K562 (cell line): ENCODE measurements at places on chromosomes 1 and 21.
A peak's percentile ranks its signal among the peaks of the same experiment; 100 is the strongest.

DNA sequence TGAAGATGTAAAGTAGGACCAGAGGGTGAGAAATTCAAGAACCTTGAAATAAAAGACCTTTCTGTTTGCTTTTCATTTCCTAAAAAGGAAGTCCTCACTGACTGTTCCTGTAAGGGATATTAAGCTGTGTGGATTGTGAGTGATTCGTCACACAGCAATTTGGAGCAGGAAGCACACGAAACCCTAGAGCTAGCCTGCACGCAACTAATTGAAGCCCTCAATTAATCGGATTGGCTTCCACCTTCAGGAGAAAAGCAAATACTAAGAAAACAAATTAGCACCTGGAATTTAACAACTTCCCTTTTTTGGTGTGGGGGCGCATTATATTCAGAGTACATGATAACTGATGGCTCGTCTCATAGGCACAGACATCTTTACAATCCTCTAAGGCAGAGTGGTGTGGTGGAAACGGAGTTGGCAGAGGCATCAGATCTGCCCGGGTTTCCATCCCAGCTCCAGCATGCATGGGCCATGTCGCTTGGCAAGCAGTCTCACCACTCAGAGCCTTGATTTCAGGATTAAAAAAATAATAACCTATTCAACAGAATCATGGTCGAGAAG is 95.2 kb downstream of the KCNJ15 start:
- H3K4me3 ChIP-seq, result no peak overlapping the region
- H3K36me3 ChIP-seq, result no peaks in the 10 kb centered on the region
- no peak for DNase-seq
- H3K27me3 ChIP-seq, result peaks cover 14% of the 10 kb centered on the region
- H3K27ac ChIP-seq, result no peak overlapping the region

DNA sequence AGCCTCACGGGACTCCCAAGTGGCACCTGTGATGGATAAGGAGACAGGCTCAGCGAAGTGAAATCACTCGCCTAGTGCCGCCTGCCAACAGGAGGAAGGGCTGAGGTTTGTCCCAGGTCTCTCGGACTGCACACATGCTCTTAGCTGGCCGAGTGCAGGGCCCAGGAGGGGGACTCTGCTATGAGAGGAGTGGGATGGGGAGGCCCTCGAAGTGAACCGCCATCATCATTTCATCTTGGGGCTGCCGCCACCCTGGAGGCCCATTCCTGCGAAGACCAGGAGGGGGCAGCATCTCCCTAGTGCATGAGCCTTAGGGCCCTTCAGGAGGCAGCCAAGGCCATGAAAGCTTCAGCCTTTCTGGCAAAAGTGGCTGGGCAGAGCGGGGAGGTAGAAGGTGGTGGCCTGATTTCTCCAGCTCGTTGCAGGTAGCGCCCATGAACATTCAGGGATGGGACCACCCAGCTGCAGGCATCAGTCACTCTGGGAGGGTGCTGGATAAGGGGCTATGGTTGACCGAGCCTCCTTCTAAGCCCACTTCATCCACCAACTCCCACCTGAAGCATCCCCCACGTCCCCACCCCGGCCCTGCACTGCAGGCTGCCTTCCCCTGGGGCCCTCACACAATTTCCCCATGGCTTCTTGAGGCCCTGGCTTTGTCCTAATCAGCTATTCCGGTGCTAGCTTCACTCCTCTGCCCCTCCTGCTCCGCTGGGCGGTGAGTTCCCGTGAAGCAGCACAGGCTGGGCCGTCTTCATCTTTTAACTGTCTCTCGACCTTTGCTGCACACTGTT is 17.2 kb upstream of the RASSF5 start:
- no peak overlapping the region for H3K4me3 ChIP-seq
- H3K36me3 ChIP-seq, result no peaks in the 10 kb centered on the region
- peaks cover 31% of the 10 kb centered on the region for H3K4me1 ChIP-seq
- DNase-seq, result peak; percentile 94
- no peaks in the 10 kb centered on the region for H3K27me3 ChIP-seq

GRCh38 chr1:1402072-1402900 is 3.2 kb upstream of the CCNL2 start:
- peak; percentile 47 for DNase-seq
- H3K27ac ChIP-seq, result peak overlapping the region; percentile 24; the same call in 1 of the 3 replicates
- peaks cover 28% of the 10 kb centered on the region for H3K4me1 ChIP-seq
- H3K27me3 ChIP-seq, result no peaks in the 10 kb centered on the region
- H3K4me3 ChIP-seq, result no peak overlapping the region
- H3K36me3 ChIP-seq, result peaks cover 78% of the 10 kb centered on the region

- peaks cover 12% of the 10 kb centered on the region; the same call in 2 of the 3 replicates for H3K4me1 ChIP-seq
- H3K36me3 ChIP-seq, result peaks cover 28% of the 10 kb centered on the region
- H3K4me3 ChIP-seq, result no peak overlapping the region
- DNase-seq, result no peak
Measured at GRCh38 chr21:43658769-43659135, 536 bp downstream of the HSF2BP start.

DNA sequence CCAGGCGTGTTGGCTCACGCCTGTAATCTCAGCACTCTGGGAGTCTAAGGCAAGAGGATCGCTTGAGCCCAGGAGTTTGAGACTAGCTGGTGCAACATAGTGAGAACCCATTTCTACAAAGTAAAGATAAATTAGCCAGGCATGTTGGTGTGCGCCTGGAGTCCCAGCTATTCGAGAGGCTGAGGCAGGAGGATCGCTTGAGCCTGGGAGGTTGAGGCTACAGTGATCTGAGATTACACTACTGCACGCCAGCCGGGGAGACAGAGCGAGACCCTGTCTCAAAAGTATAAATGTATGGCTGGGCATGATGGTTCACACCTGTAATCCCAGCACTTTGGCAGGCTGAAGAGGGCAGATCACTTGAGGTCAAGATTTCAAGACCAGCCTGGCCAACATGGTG is 51.5 kb upstream of the LBR start:
- H3K27me3 ChIP-seq, result peaks cover 45% of the 10 kb centered on the region
- H3K27ac ChIP-seq, result no peak overlapping the region
- no peak overlapping the region for H3K4me3 ChIP-seq
- DNase-seq, result no peak
- H3K4me1 ChIP-seq, result no peaks in the 10 kb centered on the region; the same call in 2 of the 3 replicates
- H3K36me3 ChIP-seq, result no peaks in the 10 kb centered on the region

- H3K4me3 ChIP-seq, result no peak overlapping the region
- DNase-seq, result no peak
Measured at GRCh38 chr1:97500760-97501159, 420.1 kb downstream of the DPYD start.

- 0 out of 3 replicates have a peak, but pooled peaks cover 1% of the 10 kb centered on the region for H3K27me3 ChIP-seq
- H3K4me1 ChIP-seq, result no peaks in the 10 kb centered on the region
- DNase-seq, result no peak
- no peak overlapping the region for H3K4me3 ChIP-seq
Measured at GRCh38 chr1:18166341-18166740, 58.7 kb downstream of the IGSF21 start.

DNA sequence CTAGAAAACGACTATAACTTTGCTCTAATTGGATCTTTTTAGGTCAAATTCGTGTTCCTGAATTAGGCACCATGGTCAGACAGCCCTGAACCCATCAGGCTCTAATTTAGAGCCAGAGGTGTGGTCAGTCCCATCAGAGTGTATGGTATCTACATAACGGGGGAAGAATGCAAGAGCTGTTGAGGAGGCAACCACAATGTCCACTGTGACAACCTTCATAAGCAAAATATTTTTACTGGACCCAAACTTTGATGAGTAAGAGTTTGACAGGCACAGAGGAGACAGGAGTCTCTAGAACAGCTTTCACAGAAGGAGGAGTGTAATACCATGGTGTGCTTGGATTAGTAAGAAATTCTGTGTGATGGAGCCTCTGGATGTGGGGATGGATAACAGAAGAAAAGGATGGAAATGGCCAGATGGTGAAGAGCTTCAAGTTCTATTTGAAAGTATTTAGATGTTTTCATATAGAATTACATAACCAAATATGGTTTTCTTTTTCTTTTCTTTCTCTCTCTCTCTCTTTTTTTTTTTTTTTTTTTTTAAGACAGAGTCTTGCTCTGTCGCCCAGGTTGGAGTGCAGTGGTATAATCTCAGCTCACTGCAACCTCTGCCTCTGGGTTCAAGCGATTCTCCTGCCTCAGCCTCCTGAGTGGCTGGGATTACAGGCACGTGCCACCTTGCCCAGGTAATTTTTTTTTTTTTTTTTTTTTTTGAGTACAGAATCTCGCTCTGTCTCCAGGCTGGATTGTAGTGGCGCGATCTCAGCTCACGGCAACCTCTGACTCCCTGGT is 24.9 kb downstream of the UBE2U start:
- H3K27ac ChIP-seq, result no peak overlapping the region
- no peaks in the 10 kb centered on the region for H3K27me3 ChIP-seq
- H3K4me3 ChIP-seq, result no peak overlapping the region
- no peaks in the 10 kb centered on the region for H3K36me3 ChIP-seq
- H3K4me1 ChIP-seq, result no peaks in the 10 kb centered on the region
- no peak for DNase-seq

DNA sequence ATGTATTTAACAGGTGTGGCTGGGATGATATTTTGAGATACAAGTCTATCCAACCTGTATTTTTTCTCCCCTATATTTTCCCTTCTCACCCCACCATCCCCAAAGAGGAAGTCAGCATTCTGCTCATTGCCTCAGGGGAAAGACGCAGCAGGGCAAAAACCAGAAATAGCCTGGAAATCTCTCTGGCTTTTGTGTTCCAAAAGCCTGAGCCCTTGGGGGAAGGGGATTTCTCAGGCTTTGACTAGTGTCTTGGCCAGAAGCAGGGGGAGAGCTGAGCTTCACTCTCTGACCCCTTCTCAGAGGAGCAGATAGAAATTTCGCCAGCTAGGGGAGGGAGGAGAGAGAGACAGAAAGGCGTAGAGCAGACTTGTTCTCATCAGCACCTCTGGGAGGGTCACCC is 244.7 kb downstream of the RRAGC start:
- H3K27ac ChIP-seq, result no peak overlapping the region
- H3K4me3 ChIP-seq, result no peak overlapping the region
- H3K36me3 ChIP-seq, result no peaks in the 10 kb centered on the region
- H3K27me3 ChIP-seq, result peaks cover 5% of the 10 kb centered on the region; the same call in 1 of the 2 replicates

GRCh38 chr21:36908260-36908908 is 58.1 kb downstream of the HLCS start:
- H3K27ac ChIP-seq, result no peak overlapping the region
- no peak for DNase-seq
- H3K27me3 ChIP-seq, result no peaks in the 10 kb centered on the region
- no peaks in the 10 kb centered on the region for H3K4me1 ChIP-seq
- no peak overlapping the region for H3K4me3 ChIP-seq

GRCh38 chr1:207152792-207153468 is 48.9 kb downstream of the C4BPA start:
- no peak overlapping the region for H3K27ac ChIP-seq
- DNase-seq, result peak; percentile 20
- no peak overlapping the region for H3K4me3 ChIP-seq

- H3K4me3 ChIP-seq, result no peak overlapping the region
- peaks cover 29% of the 10 kb centered on the region for H3K27me3 ChIP-seq
- no peak for DNase-seq
- peaks cover 4% of the 10 kb centered on the region for H3K4me1 ChIP-seq
Measured at GRCh38 chr1:171641076-171641864, 11.2 kb downstream of the MYOC start.

- H3K27me3 ChIP-seq, result no peaks in the 10 kb centered on the region
- no peaks in the 10 kb centered on the region for H3K4me1 ChIP-seq
- H3K4me3 ChIP-seq, result no peak overlapping the region
- no peaks in the 10 kb centered on the region for H3K36me3 ChIP-seq
- no peak overlapping the region for H3K27ac ChIP-seq
Measured at GRCh38 chr1:199549421-199549820, 478.1 kb upstream of the NR5A2 start.

GRCh38 chr1:25461849-25462248 is 31.2 kb downstream of the MACO1 start:
- 0 out of 2 replicates have a peak, but pooled peaks cover 1% of the 10 kb centered on the region for H3K4me1 ChIP-seq
- H3K4me3 ChIP-seq, result no peak overlapping the region
- H3K27me3 ChIP-seq, result no peaks in the 10 kb centered on the region
- H3K36me3 ChIP-seq, result peaks cover 67% of the 10 kb centered on the region
- H3K27ac ChIP-seq, result no peak overlapping the region

GRCh38 chr1:193514397-193514796 is 328.0 kb upstream of the B3GALT2 start:
- no peaks in the 10 kb centered on the region for H3K4me1 ChIP-seq
- H3K4me3 ChIP-seq, result no peak overlapping the region

GRCh38 chr1:247212012-247212411 is 40.2 kb upstream of the ZNF124 start:
- DNase-seq, result peak; percentile 33
- H3K36me3 ChIP-seq, result peaks cover 25% of the 10 kb centered on the region; the same call in 2 of the 3 replicates
- no peaks in the 10 kb centered on the region for H3K27me3 ChIP-seq
- H3K4me1 ChIP-seq, result peaks cover 24% of the 10 kb centered on the region
- H3K4me3 ChIP-seq, result no peak overlapping the region
- no peak overlapping the region for H3K27ac ChIP-seq

- H3K4me3 ChIP-seq, result no peak overlapping the region
- H3K36me3 ChIP-seq, result no peaks in the 10 kb centered on the region
- H3K4me1 ChIP-seq, result no peaks in the 10 kb centered on the region
- DNase-seq, result no peak
- H3K27ac ChIP-seq, result no peak overlapping the region
Measured at GRCh38 chr1:170267317-170267716, 121.6 kb downstream of the NTMT2 start.

DNA sequence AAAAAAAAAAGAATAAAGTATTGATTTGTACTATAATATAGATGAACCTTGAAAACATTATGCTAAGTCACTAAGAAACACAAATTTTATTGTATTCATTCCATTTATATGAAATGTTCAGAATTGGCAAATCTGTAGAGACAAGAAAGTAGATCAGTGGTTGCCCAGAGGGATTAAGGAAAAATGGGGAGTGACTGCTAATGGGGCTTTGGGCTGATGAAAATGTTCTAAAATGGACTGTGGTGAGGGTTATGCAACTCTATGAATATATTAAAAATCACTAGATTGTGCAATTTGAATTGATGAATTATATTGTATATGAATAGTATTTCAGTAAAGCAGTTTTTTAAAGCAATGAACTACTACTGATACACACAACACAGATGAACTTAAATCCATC is 10.0 kb downstream of the GDAP2 start:
- no peak overlapping the region for H3K4me3 ChIP-seq
- peaks cover 28% of the 10 kb centered on the region for H3K36me3 ChIP-seq
- H3K27me3 ChIP-seq, result no peaks in the 10 kb centered on the region
- no peak overlapping the region for H3K27ac ChIP-seq
- DNase-seq, result no peak

DNA sequence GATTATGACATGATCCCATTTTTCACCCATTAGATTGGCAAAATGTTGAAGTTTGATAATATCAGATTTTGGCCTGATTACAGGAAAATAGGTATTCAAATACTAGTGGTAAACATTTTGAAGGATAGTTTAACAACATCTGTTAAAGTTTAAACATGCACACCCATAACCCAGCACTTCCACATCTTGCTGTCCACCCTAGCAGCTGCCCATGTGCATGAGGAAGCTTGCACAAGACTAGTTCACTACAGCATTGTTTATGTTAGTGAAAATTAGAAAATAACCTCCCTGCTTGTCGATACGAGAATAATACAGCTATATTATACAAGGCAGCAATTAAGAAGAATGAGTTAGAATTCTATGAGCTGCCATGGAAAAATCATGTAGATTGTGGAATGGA is 127.6 kb downstream of the C1orf21 start:
- no peak overlapping the region for H3K4me3 ChIP-seq
- no peak overlapping the region for H3K27ac ChIP-seq
- H3K4me1 ChIP-seq, result no peaks in the 10 kb centered on the region
- no peaks in the 10 kb centered on the region for H3K36me3 ChIP-seq
- DNase-seq, result no peak
- H3K27me3 ChIP-seq, result no peaks in the 10 kb centered on the region
